Activated CD4-positive, alpha-beta T cell treated with anti-CD3 and anti-CD28 coated beads for 4 hours (primary cell): ENCODE measurements at places on chromosomes 7 and 10.
A peak's percentile ranks its signal among the peaks of the same experiment; 100 is the strongest.

DNA sequence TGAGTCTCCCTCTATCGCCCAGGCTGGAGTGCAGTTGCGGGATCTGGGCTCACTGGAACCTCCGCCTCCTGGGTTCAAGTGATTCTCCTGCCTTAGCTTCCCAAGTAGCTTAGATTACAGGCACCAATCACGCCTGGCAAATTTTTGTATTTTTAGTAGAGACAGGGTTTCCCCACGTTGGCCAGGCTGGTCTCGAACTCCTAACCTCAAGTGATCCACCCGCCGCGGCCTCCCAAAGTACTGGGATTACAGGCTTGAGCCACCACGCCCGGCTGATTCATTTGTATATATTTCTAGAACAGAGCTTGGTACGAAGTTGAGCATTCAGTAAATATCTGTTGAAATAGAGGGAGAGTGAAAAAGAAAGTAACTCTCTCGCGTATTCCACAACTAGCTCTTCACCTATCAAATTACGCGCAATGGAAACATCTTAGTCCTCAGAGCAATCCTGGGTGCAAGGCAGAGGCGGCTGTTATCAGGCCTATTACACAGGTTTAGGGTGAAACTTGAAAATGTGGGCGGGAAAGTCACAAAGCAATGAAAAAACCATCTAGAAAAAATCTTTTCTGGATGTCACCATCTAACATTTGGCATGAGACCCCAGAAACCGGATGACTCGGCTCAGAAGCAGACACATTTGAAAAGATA lies 707 bp upstream of the GHITM start:
- peak; percentile 61 for DNase-seq

DNA sequence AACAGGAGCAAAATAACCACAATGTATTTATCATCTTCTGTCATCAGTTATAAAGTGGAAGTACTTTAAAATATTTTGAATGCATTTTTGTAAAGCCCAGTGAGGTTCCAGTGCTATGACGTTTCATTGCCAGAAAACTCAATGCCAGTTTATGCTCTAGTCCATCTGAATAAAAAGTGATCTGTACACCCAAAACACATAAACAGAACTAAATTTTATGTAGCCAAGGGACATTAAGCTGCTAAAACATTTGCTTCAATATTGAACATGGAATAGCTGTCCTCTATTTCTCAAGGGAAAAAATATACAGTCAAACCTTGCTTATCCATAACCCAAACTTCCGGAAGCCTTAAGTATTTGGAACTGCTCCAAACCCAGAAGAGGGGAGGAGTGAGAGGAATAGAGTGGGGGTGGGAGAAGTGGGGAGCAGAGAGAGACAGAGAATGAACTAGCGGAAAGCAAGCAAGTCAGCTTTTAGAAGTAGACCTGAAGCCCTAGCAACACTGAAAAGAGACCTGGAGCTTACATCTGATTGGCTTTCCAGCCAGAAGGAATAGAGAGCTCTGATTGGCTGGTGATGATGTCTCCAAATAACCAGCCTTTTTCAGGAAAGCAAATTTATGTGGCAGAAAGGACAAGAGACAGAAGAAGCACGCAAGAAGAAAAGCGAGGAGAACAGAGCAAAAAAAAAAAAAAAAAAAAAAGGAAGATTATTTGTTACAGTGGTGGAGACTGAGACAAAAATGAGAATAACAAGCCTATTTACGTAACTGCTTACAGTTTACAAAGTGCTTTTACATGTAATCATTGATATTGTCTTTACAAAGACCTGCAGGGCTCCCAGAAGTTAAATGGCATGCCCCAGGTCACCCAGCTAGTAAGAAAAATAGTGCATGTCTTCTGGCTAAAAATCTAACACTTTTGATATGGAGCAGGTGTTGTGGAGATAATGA lies 196.0 kb downstream of the RNLS start:
- no peak for DNase-seq

DNA sequence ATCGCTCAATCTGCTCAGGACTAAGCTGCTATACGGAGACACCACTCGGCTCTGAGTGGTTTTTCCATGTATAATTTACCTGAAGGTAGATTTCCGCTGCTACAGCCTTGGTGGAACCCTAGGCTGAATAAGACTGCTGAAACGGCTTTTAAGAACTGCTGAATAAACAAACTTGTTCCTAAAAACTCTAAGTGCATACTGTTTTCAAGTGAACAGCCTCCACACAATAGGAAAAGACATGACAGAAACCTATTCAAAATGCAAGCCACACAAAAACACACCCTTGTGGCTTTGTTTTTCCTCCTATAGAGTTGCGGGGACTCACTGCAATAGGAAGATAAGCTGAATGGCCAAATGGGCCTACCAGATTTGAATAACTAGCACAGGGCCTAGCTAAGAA lies 117.2 kb downstream of the UBE2H start:
- no peak for DNase-seq

- no peak for DNase-seq
Observed at GRCh38 chr7:67913604-67914003, 917.0 kb downstream of the TYW1 start.

- no peak for DNase-seq
Observed at GRCh38 chr10:115136616-115137015, 43.5 kb downstream of the ATRNL1 start.

GRCh38 chr7:148882192-148882591 lies 1.9 kb downstream of the EZH2 start:
- no peak for DNase-seq

DNA sequence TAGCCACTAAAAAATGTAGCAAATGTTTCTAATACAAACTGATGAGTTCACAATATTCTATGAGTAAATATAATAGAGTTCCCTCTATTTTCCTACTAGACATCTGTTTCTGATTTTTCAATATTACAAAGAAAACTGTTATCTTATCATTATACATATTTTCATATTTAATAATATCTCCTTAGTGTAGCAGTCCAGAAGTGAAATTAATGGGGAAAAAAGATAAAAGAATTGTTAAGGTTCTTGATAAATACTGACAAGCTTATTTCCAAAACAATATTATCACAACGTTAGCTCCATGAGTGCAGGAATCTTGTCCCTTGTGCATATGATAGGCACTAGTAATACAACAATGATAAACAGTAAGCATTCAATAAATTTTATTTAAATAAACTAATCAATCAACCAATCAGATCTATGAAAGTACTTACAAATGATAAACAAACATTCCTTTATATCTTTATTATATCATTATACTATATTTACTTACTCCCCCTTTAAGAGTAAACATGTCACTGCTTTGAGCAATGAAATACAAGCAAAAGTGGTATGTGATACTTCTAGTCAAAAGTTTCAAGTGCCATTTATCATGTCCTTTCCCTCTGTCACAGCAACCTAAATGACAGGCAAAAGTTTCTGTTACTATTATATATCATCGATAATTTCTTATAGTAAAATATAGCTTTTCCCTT lies 103.1 kb downstream of the IMMP2L start:
- no peak for DNase-seq

- no peak for DNase-seq
Observed at GRCh38 chr10:89450901-89451300, 36.5 kb downstream of the IFIT5 start.

GRCh38 chr10:3807211-3807927 lies 22.4 kb upstream of the KLF6 start:
- no peak for DNase-seq

DNA sequence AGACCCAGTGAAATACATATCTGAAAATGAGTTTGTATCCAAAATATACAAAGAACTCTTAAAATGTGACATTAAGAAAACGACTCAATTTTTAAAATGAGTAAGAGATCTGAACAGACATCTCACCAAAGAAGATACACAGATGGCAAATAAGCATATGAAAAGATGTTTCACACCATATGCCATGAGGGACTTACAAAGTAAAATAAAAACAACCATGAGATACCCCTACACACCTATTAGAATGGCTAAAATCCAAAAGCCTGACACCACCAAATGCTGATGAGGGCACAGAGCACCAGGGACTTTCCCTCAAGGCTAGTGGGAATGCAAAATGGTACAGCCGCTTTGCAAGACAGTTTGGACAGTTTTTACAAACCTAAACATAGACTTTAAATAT lies 27.9 kb downstream of the GFRA1 start:
- no peak for DNase-seq

GRCh38 chr7:142478479-142479220 lies 220.8 kb upstream of the PRSS58 start:
- DNase-seq: peak; percentile 20

- DNase-seq: no peak
Observed at GRCh38 chr10:130003787-130004613, 39.9 kb upstream of the EBF3 start.

DNA sequence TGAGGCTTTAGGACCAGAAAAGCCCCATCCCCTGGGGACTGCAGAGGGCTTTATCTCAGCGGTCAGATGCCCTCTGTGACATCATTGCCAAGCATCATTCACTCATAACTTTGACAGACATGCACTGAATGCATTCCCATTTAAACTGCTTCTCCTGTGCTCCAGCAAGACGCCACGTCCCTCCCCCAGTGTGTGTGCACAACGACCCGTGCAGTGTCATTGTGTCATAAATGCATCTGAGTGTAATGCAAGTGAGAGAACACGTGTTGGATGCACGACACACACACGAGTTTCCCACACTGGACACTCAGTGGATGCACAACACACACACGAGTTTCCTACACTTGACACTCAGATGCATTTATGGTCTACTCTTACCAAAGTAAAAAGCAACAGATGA lies 337.9 kb downstream of the PTPRN2 start:
- no peak for DNase-seq

DNA sequence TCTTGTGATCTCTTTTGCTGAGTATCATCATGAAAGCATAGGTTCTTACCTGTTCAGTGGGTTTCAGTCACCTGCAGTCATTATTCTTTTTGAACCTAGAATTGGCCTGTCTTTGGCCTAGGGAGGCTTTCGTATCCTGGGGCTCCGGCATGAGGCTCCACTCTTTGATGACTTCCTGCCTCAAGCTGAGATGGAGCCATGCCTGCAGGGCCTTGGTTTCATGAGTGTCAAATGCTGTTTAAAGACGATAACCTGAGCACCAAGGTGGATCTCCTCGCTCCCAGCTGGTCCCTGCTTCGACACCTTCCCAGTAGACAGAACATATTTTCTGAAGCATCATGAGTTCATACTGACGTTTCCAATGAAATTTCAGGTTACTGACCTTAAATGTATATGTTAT lies 597.8 kb upstream of the FOXK1 start:
- DNase-seq: no peak

DNA sequence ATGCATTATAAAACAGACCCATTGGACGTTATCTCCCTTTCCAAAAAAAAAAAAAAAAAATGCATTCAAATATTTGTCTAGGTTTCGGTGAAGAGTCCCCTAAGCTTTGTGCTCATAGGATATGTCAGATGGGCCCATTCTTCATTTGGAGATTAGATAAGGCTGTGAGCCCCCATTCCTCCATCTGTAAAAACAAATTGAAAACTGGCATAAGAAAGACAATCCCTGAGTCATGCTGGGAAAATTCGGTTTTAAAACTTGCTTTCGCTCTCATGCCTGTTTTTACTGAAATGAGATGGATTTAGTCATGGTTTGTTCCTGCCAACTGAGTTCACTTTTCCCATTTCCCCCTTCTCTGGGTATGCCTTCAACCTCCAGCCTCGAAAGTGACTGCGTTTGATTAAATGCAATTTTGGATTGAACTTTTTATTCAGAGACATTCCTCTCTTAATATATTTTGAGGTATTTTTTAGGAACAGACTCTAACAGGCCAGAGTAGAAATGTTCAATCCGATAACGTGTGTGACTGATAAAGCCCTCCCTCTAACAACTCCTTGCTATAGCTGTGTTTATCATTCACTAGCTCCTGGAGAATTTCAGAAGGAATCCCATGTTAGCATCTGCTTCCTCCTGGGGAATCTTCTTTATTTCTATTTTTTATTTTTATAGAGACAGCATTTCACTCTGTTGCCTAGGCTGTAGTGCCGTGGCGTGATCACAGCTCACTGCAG lies 190.9 kb upstream of the LYZL2 start:
- DNase-seq: no peak

DNA sequence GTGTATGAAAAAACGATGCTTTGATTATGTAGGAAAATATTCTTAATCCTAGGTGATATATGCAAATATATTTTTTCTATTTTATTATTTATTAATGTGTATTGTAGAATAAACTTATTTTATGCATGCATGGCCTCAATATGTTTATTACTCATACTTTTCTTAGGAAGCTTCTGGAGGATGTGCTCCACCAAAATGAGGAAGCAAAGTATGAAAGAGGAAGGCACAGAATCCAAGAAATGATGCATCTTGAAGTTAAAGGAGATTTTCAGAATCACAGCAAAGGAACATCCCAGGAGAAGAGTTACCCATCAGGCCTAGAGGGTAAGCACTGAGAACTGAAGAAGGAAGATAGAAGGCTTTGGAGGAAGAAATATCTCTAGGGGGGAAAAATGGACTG lies 35.0 kb upstream of the MRPS16 start:
- DNase-seq: no peak

DNA sequence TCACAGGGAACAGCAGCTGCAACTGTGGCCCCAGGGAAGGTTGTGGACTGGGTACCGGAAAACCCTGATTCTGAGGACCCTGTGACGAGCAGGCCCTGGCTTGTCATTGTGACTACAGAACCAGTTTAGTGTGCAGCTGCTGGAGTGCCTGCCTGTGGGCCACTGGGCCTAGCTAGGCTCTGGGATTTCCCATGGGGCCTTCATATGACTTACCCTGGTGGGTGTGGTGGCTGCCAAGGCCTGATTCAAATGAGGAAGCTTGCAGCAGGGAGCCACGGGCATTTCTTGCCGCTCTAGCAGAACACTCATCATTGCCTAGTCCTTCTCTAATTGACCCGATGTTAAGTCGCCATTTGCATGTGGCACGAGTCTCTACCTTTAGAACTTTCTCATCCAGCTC lies 14.7 kb upstream of the CAMK2G start:
- DNase-seq: peak; percentile 32

DNA sequence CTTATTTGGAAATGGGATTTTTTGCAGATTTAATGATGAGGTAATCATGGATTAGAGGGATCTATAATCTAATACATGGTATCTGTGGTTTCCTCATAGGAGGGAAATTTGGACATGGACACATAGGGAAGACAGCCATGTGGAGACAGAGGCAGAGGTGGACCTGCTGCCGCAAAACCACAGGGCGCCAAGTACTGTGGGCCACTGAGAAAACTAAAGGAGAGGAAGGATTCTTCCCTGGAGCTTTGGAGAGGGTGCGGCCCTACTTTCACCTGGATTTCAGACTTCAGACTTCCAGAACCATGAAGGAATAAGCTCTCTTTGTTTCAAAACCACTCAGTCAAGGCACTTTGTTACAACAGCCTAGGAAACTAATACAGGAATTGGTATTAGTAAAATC lies 149.4 kb upstream of the AKR1E2 start:
- no peak for DNase-seq

DNA sequence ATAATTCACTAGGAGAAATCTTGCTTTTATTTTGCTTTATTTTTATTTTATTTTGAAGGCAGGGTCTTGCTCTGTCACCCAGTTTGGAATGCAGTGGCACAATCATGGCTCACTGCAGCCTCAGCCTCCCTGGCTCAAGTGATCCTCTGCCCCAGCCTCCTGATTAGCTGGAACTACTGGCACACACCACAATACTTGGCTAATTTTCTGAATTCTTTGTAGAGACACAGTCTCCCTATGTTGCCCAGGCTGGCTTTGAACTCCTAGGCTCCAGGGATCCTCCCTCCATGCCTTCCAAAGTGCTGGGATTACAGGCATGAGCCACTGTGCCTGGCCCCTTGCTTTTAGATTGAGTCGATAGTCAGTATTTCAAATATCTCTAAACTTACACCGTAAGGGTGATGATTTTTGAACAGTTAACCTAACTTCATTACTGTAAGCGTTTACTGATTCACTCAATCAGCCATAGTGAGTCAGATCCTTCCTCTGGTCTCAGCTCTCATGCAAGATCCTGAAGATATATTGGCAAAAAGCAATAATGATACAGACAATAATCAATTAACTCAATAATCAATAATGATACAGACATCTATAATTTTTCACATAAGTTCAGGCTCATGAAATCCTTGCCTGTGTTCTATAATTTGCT lies 239.5 kb downstream of the KIAA1217 start:
- no peak for DNase-seq
